ENCODE measurements at places on chromosomes 13 and 19.

GRCh38 chr13:44142941-44143665, 230.5 kb upstream of the SERP2 start:
- DNase-seq = no peak

GRCh38 chr13:19860884-19861655, 2.4 kb downstream of the ZMYM5 start:
- DNase-seq = peak; percentile 55

DNA sequence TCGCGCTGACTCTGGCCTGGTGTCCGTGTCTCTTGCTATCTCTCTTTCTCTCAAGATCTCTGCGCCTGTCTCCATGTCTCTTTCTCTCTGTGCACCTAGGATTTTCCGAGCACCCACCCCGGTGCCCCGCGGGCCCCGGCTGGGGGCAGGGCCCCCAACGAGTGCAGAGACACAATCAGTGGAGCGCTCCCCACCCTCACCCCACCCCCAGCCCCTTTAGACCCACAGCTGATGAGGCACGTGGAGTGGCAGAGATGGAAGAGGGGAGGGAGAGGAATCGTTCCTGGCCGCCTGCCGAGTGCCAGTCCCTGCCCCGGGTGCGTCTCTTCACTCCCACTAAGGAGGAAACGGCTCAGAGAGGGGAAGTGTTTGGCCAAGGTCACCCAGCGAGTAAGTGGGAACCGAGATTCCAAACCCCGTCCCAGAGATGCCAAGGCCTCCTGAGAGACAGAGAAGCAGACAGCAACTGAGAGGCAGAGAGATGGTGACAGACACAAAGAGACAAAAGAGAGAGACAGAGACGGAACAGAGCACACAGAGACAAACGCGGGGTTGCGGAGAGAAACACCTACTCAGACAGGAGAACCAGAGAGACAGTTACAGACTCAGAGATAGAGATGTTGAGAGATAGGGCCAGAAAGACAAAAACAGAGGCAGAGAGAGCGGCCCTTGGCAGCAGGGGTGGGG, 626 bp upstream of the BCL3 start:
- DNase-seq = peak; percentile 88

- no peak for DNase-seq
Measured at GRCh38 chr19:51627491-51628138, 2.6 kb downstream of the SIGLEC5 start.

DNA sequence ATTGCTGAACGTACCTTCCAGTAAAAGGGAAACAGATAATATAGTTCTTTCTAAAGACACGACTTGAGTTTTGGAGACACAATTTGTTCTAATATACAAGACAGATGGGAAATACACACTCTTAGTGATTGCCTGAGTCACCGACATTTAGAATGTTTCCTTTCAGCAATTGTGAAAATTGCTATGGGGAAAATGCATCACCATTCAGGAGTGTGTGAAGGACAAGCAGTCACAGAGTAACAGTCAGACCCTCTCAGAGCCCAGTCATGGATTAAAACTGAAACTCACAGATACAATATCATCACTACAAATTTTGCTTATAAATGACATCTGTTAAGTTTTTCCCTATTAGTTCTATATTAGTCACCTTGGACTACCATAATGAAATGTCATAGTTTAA, 286.1 kb downstream of the SPRY2 start:
- no peak for DNase-seq

GRCh38 chr19:50325310-50326100, 3.7 kb downstream of the KCNC3 start:
- peak; percentile 74 for DNase-seq

GRCh38 chr13:106755542-106755941, 187.6 kb upstream of the ARGLU1 start:
- DNase-seq = no peak

DNA sequence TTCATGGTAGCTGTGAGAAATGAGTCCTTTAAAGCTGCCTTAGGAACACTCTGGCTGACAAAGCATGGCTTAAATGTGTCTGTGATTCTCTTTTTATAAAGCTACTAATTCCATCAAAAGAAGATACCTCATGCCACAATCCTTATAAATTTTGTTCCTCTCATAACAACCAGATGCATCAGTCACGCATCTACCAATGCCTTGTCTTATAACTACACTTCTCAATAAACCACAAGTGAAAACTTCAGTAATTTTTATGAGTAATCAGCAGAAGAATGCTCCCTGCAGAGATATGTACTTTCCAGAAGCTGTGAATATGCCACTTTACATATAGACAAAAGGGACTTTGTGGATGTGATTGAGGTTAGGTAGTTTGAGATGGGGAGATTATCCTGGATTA, 147.8 kb downstream of the SUCLA2 start:
- DNase-seq = no peak

- no peak for DNase-seq
Measured at GRCh38 chr13:88586263-88586662, 915.1 kb downstream of the SLITRK5 start.
